Stimulated activated CD8-positive, alpha-beta memory T cell treated with anti-CD3 and anti-CD28 coated beads, Interleukin-4, amount 100 ng/mL, for 24 hours (primary cell): ENCODE measurements at places on chromosomes 3 and 15.

DNA sequence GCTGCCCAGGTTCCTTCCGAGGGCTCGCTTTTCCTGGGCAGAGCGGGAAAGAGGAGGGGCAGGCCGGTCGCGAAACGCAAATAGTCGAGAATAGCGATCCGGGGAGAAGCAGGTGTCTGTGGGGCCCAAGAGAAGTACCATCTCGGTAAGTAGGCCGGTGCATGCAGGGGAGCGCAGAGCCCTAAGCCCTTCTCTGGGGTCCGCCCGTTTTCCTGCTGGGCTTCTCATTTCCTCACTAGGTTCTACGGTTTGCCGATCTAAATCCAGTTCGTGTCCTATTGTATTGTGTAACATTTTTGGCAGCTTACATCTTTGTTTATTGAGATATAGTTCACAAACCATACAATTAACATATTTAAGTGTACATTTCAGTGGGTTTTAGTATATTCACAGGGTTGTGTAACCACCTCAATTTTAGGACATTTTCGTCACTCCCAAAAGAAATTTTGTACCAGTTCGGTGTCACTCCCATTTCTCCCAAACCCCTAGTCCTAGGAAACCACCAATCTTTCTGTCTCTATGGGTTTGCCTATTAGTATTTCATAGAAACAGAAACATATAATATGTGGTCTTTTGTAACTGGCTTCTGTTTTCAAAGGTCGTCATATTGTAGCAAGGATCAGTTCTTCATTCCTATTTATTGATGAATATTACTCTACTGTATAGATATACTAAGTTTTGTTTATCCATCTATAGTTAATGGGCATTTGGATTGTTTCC, 6.8 kb upstream of the TRIM69 start:
- DNase-seq, result no peak

- no peak for DNase-seq
These were observed 19.1 kb upstream of the FSIP1 start for GRCh38 chr15:39801641-39802309.

GRCh38 chr3:112776000-112776399, 70.7 kb downstream of the CD200R1L start:
- DNase-seq, result no peak

DNA sequence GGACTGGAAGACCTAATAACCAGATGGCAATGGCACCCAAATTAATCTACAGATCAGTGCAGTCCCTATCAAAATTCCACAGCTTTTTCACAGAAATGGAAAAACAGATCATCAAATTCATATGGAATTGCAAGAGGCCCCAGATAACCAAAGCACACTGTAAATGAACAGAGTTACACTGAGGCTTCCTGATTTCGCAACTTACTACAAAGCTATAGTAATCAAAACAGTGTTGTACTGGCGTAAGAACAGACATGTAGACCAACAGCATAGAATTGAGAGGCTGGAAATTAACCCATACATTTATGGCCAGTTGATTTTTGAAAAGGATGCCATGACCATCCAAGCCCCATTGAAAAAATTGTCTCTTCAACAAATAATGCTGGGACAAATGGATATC, 16.2 kb downstream of the XPC start:
- DNase-seq, result no peak

GRCh38 chr3:126105691-126106187, 21.8 kb upstream of the SLC41A3 start:
- no peak for DNase-seq

DNA sequence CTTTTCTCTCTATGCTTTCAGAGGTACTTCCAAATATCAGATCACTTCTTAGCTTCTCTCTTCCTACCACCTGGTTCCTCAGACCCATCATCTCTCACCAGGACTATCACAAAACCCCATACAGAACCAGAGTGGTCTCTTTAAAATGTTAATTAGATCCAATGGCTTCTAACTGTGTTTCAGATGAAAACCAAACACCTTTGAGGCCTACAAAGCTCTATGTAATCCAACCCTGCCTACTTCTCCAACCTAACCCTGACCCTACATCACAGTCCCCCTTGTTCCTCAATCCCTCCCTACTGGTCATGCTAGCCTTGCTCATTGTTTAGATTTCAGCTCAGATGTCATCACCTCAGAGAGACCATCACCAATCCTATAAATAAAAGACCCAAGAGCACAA, 34.8 kb downstream of the SUMF1 start:
- no peak for DNase-seq

DNA sequence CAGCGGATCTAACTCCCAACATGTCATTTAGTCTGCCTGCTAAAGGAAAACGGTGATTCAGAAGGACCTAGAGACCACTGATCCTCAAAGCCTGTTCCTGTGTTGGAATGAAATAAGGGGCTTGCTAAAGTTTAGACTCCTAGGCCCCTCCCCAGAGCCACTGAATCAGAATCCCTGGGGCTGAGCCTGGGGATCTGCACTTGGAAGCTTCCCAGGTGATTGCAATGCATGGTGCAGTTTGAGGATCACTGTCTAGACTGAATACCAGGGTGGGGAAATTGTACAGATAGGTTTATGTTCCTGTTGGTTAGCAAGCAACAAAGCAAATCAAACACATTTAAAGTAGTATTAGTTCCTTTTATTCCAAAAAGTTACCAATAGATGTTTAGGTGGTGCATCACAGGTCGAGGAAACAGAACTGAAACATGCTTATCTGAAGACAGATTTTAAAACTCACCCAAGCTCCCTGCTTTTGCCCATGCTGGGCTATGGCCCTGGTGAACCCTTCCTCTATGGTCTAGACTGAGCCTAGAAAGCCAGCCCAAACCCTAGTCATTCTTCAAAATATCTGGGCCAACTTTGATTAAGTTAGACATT, 29.6 kb upstream of the SPTBN5 start:
- DNase-seq, result no peak

GRCh38 chr3:39278616-39278935, 1.3 kb downstream of the CX3CR1 start:
- no peak for DNase-seq

GRCh38 chr3:141469720-141470119, 17.1 kb upstream of the RASA2 start:
- DNase-seq, result no peak

DNA sequence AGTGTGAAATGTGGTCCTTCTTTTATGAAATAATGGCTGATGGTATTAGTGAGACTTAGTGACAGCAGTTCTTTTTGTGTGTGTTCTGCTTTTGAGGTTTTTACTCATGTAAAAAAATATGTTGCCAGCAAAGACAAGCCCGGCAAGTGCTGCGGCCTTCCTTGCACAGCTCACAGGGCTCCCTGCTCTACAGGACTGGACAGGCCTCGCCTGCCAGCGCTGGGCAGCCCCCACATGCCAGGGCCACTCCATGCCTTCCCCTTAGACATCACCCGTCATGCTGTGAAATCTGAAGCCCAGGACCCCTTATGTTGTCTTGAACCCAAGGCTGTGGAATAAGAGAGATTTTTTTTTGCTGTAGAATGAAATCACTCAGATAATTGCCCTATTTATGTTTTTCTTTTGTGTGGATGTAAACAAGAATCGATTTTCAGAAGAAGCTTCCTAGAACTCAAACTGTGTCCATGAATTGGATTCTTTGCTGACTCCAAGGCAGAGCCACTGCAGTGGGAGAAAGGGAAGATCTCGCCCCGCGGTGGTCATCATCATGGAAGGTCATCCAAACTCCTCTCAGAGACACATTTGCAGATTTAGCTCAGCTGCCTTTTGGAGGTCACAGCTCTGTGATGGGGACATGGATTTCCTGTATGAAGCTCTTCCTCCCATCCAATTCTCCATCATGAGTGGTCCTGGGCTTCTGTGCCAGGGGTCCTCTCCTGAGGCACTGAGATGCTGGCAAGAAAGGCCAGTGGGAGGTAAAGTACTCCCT, 150.8 kb downstream of the ATP10A start:
- DNase-seq, result no peak

- DNase-seq, result no peak
These were observed 82.2 kb upstream of the GOLGA8B start for GRCh38 chr15:34665498-34666116.

DNA sequence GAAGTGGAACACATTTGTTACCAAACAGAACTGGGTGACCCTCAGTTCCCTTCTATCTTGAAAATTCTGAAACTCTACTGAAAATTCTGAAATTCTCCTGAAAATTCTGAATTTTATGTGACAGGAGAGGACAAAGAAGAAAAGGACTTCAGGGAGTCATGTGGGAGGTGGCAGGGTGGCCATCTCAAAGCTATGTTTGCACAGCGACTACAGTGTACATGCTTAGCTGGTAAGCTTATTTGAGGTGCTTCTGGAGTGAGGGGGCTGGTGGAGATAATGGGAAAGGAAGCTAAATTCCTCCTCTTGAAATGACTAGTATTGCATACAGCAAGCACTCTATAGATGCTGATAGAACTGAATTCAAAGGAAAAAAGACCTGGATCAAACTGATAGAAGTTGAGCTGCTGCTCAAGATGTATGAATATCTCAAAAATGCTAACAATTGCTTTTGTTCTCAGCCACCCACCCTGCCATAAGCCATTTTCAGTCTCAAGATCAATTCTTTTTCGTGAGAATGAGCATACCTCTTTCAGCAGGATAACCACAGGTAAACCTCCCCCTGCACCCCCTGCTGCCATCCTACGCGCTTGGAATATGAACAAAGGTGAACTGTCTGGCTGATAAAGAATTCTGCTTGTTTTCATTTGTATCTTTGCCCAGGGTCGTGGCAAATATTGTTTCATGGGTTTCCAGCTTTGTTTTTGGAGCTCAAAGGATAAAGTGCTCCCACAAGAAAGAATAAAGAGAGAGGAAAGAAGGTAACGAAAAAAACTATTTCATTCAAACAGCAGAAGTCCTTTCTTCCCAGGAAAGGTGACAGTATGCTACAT, 16.6 kb upstream of the ARHGEF3 start:
- DNase-seq, result no peak

DNA sequence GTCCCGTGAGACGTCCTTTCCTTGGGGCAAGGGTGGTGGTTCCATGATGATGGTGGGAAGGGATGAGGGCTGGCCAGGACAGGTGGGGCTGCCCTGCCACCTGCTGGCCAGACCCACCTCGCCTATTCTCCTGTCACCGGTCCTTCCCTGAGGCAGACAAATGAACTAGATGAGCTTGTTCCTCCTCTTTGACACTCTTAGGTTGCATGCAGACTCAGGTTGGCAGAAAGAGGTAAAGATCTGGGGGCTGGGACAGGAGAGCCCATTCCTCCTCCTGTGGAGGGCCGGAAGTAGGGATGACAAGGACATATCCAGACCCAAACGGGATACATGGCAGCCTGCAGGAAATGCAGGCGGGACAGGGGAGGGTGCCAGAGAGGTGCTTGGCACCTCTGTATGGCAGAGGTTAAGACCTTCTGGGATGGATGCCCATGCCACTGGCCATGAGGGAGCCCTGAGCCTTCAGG, 38.6 kb downstream of the ACSBG1 start:
- no peak for DNase-seq

DNA sequence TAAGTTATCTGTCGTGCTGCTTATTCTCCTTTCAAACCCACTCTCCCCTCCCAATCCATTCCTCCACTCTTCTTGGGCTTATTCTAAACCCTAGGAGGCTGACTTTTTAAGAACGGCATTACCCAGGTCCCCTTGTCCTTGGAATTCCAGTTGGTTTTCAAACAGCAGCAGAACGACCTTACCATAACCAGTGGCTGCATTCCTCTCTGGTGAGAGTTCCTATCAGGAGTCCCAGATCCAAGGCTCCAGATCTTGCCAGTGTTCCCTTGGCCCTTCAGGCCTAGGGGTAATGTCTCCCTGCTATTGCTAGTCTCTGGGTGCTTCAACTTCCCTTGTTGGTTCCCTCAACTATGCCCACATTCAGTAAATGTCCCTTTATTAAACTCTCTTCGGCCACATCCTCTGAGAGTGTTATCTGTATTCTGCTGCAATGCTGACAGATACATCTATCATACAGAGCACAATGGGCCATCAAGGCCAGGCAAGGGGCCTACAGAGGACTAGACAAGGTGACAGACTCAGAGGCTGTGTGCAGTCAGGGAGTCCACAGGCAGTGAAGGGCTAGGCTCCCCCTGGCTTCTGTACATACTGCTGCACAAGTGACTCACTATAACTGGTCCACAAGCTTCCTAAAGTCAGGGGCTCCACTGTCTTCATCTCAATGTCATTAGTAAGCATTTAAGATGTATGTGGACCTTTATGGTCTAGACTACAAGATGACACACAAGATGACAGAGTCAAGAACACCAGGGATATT, 10.1 kb downstream of the LYSMD2 start:
- no peak for DNase-seq
